ENCODE measurements at places on chromosomes 13 and 19.
A peak's percentile ranks its signal among the peaks of the same experiment; 100 is the strongest.

DNA sequence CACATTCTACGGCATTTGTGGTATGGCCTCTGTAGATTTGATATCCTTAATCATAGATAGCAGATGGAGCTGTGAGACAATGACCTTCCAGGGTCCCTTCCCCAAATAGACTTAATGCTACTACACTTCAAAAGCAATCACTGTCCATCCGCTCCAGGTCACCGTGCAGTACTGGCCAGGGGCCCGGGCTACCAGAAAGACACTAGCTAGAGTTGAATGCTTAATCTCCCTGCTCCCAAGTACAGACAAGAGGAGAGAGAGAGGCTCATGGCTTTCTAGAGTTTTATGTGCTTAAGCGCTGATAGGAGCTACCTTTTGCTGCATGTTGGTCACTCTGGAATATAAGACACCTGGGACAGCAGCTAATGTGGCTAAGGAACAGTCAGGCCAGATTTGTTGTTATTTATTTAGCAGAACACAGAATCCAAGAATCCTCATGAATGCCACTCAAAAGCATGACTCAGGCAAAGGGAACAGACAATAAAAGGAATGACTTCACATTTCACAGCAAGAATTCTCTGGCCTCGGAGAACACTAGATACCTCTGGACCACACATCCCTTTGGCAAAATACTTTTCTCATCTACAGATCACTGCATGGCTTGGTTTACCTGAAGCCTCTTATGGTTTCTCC is 165.0 kb downstream of the LACC1 start:
- DNase-seq = no peak

- DNase-seq = no peak
Measured at GRCh38 chr13:35843272-35843671, 287.9 kb downstream of the DCLK1 start.

DNA sequence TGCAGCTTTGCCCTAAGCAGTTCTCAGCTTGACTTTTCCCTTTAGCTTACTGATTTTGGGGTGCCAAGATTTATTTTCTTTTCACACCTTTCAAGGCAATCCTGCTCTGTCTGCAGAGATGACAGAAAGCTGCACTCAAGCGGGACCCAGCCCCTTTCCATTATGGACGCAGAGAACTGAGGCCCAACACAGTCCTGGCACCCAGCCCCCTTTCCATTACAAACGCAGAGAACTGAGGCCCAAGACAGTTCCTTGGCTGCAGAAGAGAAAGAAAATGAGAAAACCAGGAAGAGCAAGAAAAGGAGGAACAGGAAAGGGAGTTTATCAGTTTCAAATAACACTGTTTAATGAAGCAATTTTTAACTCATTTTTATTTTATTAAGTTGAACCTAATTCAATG is 36.8 kb upstream of the ATP11A start:
- no peak for DNase-seq

- no peak for DNase-seq
Measured at GRCh38 chr19:31671411-31672035, 322.3 kb upstream of the TSHZ3 start.

DNA sequence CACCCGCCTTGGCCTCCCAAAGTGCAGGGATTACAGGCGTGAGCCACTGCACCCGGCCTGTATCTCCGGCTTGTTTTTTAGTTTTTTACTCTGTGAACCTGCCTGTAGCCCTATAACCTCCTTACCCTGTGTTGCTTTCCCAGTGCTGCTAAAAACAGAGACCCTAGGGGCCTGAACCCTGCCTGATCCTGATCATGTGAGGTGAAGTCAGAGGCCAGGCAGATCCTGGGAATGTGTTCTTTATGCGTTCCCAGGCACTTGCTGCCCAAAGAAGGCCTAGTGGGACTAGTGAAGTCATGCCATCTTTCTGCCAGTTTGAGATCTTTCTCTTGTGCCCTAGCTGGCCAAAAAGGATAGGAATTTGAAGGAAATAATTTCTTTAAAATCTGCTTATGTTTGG is 4.6 kb downstream of the UBA2 start:
- DNase-seq = no peak

DNA sequence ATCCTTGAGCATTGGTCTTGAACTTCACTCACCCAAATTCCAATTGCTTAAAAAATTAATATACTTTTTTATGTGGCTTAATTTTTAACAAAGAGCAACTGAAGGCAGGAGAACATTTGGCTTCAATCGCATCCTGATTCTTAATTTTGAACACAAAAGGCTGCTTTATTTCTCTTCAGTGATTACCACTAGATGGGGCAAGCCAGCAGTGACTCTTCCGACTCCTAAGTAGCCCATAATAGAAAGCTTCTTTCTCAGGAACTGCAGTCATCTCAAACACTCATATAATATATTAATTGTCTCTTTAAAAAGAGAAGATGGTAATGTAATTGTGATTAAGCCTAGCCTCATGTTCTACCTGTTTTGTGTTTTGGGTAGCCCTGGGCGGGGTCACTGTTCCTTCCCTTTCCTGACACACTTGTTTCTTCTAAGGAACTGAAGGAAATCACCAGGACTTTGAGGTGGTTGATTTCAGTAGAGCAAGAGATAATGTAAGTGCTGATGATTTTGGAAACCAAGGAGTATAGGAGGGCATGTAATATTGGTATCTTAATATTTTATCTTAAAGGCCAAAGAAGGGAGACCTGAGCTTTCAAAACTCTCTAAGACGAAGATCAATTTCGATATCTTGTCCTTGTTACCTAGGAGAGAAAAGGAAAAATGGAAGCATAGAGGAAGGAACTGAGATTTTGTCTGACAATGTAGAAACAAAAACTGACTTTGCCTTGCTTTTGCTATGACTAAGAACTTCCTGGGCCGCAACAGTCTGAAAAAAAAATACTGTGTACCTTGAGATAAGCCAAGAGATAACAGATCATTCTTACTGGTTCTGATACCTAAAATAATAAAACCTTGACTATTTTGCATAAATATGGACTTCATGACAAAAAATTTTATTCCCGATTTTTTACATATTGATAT is 73.1 kb downstream of the TNFSF13B start:
- no peak for DNase-seq

DNA sequence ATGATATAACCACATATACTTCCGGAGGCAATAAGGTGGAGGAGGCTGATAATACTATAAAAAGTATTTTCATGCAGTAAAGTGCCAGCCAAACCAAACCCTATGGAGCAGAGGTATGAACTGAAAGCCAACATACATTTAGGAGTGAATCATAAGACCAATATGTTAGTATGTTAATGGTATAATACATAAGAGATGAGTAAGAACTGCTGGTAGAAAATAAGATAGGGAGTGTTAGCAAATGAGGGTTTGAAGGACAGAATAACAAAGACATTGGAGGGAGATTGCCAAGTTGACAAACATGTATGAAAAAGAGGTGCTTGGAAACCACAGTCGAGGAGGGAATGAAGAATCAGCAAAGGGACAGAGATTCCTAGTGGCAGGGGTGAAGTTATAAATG is 10.8 kb downstream of the ENOX1 start:
- DNase-seq = no peak

- peak; percentile 33 for DNase-seq
Measured at GRCh38 chr13:22061371-22061805, 390.5 kb downstream of the FGF9 start.

DNA sequence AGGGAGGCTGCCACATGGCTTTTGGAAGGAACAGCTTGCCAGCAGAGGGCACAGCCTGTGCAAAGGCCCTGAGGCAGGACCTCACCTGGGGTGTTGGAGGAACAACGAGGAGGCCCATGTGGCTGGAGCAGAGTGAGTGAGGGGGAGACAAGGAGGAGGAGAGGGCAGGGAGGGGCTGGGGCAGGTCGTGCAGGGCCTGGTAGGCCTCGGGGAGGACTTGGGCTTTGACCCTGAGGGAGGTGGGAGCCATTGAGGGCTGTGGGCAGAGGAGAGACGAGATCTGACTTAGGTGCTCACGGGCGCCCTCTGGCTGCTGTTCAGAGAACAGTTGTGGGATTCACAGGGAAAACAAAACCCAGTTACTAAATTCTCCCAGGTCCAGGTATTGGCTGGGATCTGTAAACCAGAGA is 25.2 kb downstream of the ZNRF4 start:
- peak; percentile 20 for DNase-seq

DNA sequence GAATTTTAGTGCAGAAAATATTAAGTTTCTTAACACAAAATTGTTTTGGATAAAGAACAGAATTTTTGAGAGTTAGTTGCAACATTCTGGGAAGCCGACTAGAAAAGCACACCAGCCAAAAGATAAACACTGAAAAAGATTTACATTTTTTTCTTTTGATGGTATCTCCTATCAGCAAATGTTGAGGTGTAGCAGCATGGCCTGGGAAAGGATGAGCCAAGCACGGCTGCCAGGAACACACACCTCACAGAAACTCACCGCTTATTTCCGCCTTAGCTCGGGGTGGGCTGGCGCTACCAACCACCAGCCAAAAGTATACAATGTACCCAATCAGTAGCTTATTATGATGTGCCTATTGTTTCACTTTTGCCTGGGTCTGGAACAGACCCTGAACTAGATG is 134.7 kb downstream of the MIPEP start:
- no peak for DNase-seq

DNA sequence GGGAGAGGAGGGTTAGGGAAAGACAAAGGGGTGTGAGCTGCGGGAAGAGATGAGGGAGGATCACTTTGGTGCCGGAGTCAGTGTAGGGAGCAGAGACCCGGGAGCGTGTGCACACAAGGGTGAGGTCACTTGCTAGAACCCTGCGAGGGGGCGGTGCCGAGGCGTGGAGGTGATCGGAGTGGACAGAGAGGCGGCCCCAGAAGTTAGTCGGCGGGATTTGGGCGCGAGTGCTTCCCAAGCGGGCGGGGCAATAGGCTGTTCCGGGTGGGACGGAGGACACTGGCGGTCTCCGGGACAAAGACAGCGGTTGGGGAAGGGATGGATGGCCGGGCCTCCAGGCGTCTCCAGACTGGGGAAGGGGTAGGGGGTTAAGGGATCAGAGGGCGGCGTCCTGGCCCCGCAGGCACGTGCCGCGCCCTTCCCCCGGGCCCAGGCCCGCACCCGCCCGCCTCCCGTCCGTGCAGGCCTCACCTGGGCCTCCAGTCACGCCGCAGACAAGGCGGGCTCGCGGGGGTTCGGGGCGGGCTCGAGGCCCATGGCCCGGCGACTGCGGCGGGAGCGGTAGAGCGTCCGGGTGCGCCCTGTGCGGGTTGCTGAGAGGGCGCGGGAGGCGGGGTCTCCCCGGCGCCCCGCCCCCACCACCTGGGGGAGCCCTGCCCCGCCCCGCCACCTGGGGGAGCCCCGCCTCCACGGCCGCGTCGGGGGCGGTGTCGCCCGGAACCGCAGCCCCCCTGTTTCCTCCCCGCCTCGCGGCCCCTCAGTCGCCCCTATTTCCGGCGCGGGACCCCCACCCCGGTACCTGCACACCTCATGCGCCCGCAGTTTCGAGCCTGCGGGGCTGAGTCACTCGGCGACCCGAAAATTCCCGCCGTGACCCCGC is at the start of gene LPAR2:
LPAR2 (minus strand) TSS at position 600 of the 880 bp plus-strand sequence. CDS start 945 bp downstream, outside the sequence.
- peak; percentile 63 for DNase-seq

- no peak for DNase-seq
Measured at GRCh38 chr19:40387155-40387554, 2.8 kb downstream of the HIPK4 start.

Data from central memory CD8-positive, alpha-beta T cell (primary cell).